Stimulated activated CD8-positive, alpha-beta memory T cell treated with anti-CD3 and anti-CD28 coated beads, Interleukin-12 subunit alpha, Interleukin-12 subunit beta, amount 100 ng/mL, for 4 hours (primary cell): ENCODE measurements at places on chromosomes 13 and 19.

GRCh38 chr13:42279080-42279479 lies 7.1 kb downstream of the AKAP11 start:
- DNase-seq: no peak

GRCh38 chr13:33279414-33280278 lies 5.9 kb downstream of the STARD13 start:
- no peak for DNase-seq

- DNase-seq: no peak
Observed at GRCh38 chr13:112803422-112803821, 113.6 kb downstream of the ATP11A start.

DNA sequence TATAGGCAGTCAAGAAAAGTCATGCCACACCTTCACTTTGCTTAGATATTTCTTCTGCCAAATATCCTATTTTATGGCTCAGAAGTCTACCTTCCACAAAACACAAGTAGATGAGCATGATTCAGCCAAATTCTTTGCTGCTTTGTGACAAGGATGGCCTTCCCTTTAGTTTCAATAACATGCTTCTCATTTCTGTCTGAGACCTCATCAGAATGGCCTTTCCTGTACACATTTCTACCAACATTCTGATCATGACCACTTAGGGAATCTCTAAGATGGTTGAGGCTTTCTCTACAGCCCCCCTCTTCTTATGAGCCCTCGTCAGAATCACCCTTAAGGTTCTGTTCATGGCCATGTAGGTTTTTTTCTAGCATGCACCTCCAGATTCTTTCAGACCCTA lies 96.2 kb downstream of the COL4A2 start:
- DNase-seq: no peak

GRCh38 chr13:44516771-44517170 lies 59.4 kb downstream of the TSC22D1 start:
- DNase-seq: no peak

- DNase-seq: no peak
Observed at GRCh38 chr19:1159864-1160595, 14.0 kb downstream of the SBNO2 start.

GRCh38 chr19:35293363-35293739 lies 1.4 kb downstream of the MAG start:
- no peak for DNase-seq

- no peak for DNase-seq
Observed at GRCh38 chr13:21149568-21149967, 26.8 kb downstream of the SKA3 start.

GRCh38 chr19:29988351-29988750 lies 46.3 kb downstream of the URI1 start:
- DNase-seq: no peak

GRCh38 chr19:17205237-17206140 lies 9.7 kb upstream of the USE1 start:
- no peak for DNase-seq

DNA sequence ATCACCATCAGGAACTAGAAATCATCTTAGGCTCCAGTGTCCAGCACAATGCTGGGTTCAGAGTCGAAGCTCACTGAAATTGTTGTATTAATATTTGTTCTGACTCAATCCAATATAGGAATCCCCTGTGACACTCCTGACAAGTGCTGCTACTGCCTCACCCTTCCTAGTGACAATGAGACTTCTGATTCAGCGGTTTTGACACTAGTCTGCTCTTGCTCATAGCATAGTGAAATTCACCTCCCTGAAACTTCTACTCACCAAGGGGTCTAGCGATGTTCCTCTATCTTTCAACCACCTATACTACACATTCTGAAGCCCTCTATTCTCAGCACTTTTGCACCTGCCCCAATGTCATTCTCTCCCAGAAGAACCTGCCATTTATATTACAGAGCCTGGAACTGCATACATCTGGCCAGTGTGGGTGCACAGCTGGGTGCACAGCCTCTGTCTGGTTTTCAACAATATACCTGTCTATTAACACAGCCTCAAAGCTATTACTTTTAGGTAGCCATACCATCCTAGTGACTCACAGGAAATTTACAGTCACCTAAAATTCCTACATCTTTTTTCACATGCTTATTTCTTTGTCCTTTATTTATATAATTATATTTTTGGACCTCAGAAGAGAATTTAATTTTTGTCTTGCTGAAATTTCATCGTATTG lies 88.3 kb downstream of the DOCK9 start:
- no peak for DNase-seq

- DNase-seq: no peak
Observed at GRCh38 chr13:46109451-46109850, 4.6 kb upstream of the CPB2 start.

GRCh38 chr19:42555801-42556200 lies 27.5 kb upstream of the CEACAM1 start:
- no peak for DNase-seq

GRCh38 chr13:101695870-101696516 lies 243.5 kb downstream of the ITGBL1 start:
- no peak for DNase-seq

- DNase-seq: no peak
Observed at GRCh38 chr19:53372196-53372595, 6.7 kb downstream of the ZNF525 start.

GRCh38 chr19:9498183-9498902 lies at the start of gene ZNF560:
Gene ZNF560, minus strand, starts transcription at chr19:9498616. Its CDS starts 23,303 bp downstream, at chr19:9475313.
- DNase-seq: no peak

- no peak for DNase-seq
Observed at GRCh38 chr19:20209051-20209450, 42.0 kb downstream of the ZNF486 start.

DNA sequence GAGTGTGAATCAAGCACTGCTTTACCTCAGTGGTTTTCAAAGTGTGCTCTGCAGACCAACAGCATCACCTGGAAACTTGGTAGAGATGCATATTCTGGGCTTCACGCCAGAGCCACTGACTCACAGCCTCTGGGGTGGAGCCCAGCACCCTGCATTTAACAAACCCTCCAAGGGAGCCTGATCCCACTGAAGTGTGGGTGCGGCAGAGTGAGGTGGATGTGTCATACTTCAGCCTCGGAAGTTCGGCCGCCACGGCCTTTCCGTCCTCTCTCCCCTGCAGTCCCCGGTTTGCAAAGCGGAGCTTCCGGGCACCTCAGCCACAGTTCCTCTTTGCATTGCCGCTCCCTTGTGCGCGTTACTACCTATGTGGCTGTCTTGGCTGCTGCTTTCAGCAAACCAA lies 33.3 kb upstream of the MICU2 start:
- peak; percentile 10 for DNase-seq

DNA sequence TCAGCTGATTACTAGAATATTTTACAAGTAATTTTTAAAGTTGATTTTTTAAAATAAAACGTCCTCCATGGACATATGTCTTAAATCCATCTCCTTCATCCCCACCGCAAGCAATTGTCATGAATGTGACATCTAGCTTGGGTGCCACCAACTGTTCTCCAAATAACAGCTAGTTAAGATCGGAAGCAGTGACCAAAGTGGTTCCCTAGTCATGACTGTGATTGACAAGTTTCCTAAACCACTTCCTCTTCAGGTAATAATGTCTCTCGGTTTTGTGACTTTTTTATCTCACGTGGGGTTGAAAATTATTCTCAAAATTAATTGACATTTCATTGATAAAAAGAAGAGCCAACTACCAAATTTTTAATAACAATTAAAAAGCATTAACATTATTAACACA lies 135.3 kb upstream of the MIR17HG start:
- no peak for DNase-seq

DNA sequence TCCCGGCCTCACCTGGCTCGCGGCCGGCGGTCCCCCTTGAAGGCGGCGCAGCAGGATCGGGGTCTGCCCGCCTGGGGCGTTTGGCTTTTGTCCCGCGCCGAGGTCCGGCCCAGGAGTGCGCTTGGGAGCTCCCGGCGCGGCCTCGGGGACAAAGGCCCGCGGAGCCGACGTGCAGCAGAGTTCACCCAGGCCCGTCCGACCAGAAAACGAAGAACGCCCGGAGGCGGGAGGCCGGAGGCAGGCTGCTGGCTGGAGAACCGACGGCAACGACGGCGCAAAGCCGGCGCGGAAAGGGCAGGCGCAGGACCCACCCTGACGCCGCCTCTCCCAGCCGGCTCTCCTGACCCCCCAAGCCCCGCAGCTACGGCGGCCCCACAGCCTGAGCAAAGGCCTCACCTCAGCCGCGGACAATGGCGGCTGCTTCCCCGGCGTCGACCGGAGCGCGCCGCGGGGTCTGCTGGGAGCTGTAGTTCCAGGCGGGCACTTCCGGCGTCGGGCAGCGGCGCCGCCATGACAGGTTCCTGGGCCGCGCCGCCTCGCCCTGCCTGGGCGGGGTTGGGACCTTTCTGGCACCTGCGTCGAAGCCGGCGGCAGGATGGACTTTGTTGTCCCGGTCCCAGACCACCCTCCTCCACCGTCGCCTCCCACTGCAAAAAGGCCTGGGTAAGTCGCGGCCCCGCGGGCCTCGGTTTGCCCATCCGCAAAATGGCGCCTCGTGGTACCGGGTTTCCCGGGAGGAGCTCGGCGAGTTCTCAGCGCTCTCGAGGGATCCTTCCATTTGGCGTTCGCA lies at the start of gene ZNF606:
ZNF606 (minus strand) TSS at position 437 of the 790 bp plus-strand sequence. CDS start 1,501 bp downstream, outside the sequence.
- DNase-seq: peak; percentile 77

DNA sequence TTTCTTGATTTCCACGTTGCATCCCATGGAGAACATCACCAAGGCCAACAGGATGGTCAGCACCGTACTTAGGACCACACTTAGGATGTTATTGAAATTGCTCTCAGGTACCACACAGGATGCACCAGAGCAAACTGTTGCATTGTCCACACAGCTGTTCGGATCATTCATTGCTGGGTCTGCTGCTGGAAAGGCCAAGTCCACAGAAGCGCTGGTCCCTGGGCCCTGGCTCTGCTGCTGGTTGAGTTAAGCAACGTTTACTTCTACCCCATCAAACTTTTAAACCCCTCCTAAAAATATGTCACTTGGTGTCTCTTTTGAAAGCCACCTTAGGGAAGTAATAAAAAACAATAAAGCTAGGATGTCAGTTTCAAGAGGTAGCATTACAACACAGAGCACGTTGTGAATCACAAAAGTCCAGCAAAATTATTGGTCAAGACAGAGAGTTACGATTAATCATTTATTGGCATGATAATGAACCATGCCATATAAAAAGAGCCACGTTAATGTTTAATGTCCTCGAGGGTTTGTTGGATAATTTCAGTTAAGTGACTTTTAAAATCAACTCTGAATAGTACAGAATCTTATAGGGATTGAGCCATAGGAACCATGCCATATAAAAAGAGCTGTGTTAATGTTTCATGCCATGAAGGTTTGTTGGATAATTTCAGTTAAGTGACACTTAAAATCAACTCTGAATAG lies at the start of gene SLC10A2:
SLC10A2 (minus strand) TSS at position 339 of the 702 bp plus-strand sequence; CDS start at position 171, 168 bp downstream.
- no peak for DNase-seq

DNA sequence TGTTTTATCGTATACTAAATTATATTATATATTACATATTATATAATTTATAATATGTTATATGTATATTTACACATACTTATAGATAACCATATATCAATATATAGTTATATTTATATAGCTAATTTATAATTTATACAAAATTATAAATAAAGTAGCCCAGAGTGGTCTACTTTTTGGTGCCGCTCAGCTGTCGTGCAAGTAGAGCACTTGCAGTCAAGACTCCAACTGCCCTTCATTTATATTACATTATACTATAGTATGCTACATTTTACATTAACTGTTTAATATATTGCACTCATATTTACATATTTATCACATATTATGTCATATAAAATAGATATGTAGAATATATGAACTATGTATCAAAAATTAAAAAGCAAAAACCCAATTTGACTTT lies 1124.7 kb upstream of the MIR17HG start:
- DNase-seq: no peak

- DNase-seq: no peak
Observed at GRCh38 chr19:53041366-53041765, 3.2 kb upstream of the ERVV-2 start.

GRCh38 chr13:49840266-49840665 lies 47.8 kb upstream of the KPNA3 start:
- DNase-seq: no peak

GRCh38 chr13:80716610-80717081 lies 375.7 kb upstream of the SPRY2 start:
- no peak for DNase-seq

- no peak for DNase-seq
Observed at GRCh38 chr13:49292742-49293486, 45.2 kb downstream of the CDADC1 start.

DNA sequence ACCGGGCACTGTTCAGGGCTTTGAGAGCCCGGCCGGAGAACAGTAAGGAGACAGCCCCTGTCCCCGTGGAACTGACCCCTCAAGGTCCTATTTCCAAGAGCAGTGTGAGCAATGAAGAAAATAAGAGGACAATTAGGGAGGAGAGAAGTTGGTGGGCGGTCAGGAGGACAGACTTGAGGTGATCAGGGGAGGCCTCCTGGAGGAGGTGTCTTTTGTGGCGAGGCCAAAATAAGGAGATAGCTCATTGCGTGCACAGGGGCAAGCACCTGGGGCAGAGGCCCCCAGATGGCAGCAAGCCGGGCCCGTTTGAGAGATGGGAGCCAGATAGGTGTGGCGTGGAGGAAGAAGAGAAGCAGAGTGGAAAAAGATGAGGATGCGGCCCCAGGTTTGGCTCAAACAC lies 2.8 kb upstream of the LRRC4B start:
- no peak for DNase-seq

DNA sequence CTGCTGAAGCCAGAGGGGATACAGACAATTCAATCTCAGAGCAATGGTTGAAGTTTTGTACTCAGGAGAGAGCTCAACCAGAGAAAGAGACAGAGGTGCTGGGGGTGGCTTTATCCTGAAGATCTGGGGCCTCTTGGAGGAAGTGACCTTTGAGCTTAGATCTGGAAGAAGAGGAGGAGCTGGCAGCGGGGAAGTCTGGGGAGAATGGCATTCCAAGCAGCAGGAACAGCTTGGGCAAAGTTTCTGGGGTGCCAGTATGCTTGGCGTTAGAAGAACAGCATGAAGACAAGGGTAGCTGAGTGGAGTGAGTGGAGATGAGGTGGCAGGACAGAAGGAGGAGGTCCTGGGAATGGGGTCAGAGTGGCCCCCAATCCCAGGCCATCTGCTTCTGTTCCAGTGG lies 11.3 kb downstream of the MAST3 start:
- no peak for DNase-seq

DNA sequence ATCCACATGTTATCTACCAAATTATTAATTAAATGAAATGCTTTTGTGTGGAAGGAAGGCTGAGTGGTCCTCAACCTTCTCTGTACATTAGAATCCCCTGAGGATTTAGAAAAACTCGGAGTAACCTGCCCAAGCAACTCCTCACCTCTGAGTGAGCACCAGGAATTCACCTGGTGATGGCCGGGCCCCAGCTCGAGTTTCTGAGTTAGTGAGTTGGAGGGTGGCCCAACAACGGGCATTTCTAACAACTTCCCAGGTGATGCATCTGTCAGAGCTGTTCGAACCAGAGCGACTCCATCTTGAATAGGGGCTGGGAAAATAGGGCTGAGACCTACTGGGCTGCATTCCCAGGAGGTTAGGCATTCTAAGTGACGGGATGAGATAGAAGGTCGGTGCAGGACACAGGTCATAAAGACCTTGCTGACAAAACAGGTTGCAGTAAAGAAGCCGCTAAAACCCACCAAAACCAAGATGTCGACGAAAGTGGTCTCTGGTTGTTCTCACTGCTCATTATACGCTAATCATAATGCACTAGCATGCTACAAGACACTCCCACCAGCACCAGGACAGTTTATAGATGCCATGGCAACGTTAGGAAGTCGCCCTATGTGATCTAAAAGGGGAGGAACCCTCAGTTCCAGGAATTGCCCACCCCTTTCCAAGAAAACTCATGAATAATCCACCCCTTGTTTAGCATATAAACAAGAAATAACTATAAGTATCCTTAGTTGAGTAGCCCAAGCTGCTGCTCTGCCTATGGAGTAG lies 44.2 kb upstream of the SHISA2 start:
- DNase-seq: no peak

GRCh38 chr19:14476673-14477401 lies 1.7 kb upstream of the PTGER1 start:
- DNase-seq: peak; percentile 40

- peak; percentile 52 for DNase-seq
Observed at GRCh38 chr13:79481685-79482052, 714 bp downstream of the NDFIP2 start.
